Activated naive CD4-positive, alpha-beta T cell (primary cell): ENCODE measurements at places on chromosomes 3 and 15.

DNA sequence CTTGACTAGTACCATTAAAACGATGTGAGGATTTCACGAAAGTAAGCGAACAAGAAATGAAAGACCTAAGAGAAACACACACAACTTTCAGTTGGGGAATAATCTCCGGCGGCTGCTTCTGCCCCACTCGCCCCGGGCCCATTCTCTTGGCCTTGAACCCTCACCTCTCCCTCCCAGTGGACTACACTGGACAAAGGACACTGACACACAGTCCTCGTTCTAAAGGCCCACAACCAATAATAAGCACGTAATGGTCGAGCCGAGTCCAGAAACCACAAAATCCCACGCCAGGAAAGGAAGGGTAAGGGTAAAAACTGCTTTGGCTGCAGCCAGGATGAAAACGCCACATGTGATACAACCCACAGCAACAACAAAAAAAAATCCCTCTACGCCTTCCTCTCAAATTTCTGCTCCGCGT lies 469 bp downstream of the ZNF770 start:
- DNase-seq, result no peak

DNA sequence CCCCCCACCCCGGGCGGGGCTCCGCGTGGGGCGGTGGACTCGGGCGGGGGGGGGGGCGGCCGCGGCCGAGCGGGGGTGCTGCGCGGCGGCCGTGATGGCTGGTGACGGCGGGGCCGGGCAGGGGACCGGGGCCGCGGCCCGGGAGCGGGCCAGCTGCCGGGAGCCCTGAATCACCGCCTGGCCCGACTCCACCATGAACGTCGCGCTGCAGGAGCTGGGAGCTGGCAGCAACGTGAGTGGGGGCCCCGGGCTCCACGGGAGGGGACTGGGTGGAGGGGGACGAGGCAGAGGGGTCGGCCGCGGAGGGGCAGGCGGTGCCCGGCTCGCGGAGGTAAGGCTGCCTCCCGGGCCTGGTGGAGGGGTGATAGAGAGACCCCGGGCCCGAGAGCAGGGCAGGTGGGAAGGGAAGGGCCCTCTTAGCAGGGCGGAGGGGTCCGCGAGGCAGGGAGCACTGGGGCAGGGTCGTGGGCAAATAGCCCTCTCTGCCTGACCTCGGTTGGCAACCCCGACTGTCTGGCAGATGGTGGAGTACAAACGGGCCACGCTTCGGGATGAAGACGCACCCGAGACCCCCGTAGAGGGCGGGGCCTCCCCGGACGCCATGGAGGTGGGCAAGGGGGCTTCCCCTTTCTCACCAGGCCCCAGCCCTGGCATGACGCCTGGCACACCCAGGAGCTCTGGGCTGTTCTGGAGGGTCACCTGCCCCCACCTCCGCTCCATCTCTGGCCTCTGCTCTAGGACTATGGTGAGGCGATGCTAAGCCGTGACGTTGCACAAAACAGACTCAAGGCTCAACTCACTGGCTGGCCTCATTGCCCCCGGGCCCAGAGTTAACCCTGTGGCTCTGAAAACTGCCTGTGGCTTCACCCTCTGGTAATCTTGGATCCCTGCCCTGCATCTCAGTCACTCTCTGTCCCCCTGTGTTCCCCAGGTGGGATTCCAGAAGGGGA lies at the start of gene ECE2:
ECE2 (plus strand) TSS at position 62 of the 950 bp plus-strand sequence; CDS start at position 194, 132 bp downstream.
- DNase-seq, result no peak

DNA sequence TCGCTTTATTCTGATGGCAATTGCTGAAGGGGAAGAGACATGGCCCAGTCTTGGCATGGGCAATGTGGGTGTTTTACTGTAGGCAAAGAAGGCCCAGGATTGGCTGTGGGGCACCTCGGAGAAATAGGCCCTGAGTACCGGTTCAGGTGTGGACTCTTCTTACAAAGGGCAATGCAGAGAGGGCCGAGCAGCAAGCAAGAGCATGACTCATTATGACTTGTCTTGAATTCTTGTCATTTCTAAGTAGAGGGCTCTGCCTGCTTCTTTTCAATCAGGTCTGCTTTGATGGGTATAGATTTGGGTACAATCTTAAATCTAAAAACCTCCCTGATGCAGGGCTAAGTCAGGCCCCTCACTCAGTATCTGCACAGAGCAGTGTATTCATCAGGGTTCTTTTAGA lies 14.8 kb upstream of the BUB1B start:
- no peak for DNase-seq

- no peak for DNase-seq
These were observed 112.3 kb downstream of the CHCHD6 start for GRCh38 chr3:126816298-126816697.

GRCh38 chr3:13762906-13763305 lies 117.0 kb downstream of the WNT7A start:
- DNase-seq, result no peak

DNA sequence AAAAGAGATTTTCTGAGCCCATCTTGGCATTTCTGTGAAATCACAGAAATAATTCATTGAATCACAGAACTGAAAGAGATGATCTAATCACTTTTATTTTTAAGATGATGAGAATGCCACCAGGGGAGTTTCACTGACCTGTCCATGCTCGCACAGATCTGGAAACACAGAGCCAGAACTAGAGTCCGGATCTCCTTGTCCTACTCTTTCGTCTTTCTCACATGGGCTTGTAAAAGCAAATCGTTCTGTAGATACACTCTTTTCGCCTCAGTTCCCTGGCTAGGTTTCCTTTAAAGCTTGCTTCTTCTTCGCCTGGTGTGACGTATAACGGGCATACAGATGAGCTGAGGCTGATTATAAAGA lies 122.5 kb upstream of the SPRED1 start:
- no peak for DNase-seq
